ENCODE measurements at places on chromosomes 6 and 20.
A peak's percentile ranks its signal among the peaks of the same experiment; 100 is the strongest.

DNA sequence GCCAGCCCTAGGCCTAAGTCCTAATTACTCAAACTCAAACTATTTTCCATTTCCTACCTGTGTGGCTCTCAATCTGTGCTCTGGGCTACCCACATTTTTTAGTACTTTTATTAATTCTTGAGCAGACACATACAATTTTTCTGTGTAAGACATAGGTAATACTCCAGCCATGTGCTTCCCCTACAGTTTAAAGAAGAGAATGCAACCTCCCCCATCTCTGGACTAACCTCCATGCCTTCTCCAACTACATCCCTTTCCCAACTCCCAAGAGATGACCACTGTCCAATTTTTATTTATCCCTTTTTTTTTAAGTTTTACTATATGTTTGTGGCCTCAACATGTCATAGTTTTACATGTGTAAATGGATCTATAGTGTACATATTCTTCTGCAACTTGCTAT is 5.8 kb downstream of the HMGN4 start:
- no peak for DNase-seq

DNA sequence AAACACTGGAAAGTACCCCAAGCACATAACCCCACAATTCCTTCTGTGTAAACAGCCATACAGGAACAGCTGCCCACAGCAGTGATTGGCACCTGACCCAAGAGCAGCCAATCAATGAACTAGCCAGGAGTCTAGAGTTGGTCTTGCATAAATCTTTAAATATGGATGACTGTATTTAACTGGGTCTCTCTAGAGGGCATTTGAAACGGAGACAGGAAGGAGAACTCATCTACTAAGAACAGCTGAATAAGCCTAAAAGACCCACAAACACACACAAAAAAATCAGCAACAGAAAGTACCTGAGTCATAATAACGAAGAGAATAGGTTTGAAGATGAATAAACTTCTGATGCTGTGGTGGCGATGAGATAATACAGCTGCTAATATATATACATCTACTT is 49.0 kb upstream of the ASF1A start:
- DNase-seq, result peak; percentile 15

DNA sequence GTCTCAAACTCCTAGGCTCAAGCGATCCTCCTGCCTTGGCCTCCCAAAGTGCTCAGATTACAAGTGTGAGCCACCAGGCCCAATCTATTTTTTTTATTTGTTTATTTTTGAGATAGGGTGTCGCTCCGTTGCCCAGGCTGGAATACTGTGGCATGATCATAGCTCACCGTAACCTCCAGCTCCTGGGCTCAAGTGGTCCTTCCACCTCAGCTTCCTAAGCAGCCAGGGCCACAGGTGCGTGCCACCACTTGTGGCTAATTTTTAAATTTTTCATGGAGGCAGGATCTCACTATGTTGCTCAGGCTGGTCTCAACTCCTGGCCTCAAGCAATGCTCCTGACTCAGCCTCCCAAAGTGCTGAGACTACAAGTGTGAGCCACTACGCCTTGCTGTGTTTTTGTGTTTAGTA is 9.8 kb downstream of the KIF3B start:
- no peak for DNase-seq

DNA sequence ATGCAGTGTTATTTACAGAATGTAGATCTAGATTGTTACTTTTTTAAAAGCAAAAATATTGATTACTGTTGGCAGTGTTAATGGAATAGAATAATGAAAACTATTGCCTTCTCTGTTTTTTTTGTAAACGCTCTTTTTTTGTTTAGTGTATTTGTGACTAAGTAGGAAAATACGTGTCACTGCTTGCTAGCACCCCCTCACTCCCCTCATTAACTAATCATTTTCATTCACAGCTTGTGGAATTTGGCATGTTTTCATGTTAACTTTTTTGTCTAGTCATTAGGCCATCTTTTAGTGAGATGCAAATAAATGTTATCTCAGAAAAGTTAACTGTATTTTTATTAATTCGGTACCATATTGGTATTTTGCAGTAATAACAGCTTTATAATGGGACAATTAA is 29.8 kb downstream of the ADGRG6 start:
- DNase-seq, result no peak

DNA sequence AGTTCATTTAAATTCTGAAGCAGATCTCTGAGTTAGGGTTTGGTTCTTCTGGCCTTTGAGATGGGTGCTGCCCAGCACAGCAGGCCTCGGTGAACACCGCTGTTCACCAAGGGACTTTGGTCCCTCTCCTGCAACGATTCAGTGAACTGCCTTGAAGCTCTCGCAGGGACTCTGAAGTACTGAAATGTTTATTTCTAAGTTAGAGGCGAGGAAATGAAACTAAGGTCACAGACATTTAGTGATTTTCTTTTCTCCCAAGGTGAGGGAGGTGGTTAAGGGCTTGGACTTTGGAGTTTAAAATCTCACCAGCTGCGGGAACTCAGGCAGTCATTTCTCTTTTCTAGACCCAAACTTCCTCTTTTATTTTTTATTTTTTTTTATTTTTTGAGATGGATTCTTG is 26.2 kb downstream of the E2F3 start:
- no peak for DNase-seq

GRCh38 chr20:57831993-57832585 is 122.3 kb upstream of the PMEPA1 start:
- no peak for DNase-seq

All from stimulated activated CD4-positive, alpha-beta T cell treated with anti-CD3 and anti-CD28 coated beads, Interleukin-15, amount 100 ng/mL, for 24 hours (primary cell).